ENCODE measurements at places on chromosomes 4 and X.

DNA sequence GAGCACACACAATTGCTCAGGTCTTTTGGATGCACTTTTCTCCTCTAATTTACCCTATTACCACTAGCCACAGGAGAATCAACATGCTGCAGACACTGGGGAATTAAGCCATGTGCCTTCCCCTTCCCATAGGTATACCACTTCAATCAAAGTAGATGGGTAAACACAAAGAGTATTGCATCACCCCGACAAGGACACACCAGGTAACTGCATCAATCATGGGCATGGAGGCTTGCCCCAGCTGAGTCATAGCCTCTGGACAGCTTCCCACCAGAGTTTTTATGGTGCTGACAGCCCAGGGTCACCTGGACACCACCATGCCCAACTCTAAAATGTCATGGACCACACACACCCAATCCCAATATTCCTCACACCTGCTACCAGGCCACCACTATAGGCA lies 197.2 kb upstream of the AR start:
- no peak for DNase-seq

GRCh38 chr4:74230902-74231499 lies 73.1 kb downstream of the MTHFD2L start:
- DNase-seq, result no peak

GRCh38 chr4:108972613-108973283 lies 209.9 kb upstream of the ETNPPL start:
- DNase-seq, result no peak

DNA sequence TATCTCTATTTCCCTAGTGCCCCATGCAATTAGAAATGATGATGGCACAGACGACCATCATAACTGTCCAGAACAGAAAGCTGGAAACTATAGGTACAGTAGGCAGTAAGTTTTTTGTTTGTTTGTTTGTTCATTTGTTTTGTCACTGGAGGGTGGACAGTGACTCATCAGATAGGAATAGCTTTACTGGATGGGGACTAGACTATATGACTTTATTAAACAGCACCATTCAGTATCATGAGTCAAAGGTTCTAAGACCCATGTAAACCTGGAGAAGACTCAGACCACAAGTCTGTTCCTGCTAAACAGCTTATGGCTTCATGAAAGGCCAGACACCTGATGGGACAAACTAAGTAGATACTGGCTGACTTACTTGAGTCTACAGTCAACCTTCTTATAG lies 38.4 kb downstream of the PLAC1 start:
- no peak for DNase-seq

GRCh38 chr4:34309383-34309906 lies 1934.9 kb downstream of the ARAP2 start:
- DNase-seq, result no peak

DNA sequence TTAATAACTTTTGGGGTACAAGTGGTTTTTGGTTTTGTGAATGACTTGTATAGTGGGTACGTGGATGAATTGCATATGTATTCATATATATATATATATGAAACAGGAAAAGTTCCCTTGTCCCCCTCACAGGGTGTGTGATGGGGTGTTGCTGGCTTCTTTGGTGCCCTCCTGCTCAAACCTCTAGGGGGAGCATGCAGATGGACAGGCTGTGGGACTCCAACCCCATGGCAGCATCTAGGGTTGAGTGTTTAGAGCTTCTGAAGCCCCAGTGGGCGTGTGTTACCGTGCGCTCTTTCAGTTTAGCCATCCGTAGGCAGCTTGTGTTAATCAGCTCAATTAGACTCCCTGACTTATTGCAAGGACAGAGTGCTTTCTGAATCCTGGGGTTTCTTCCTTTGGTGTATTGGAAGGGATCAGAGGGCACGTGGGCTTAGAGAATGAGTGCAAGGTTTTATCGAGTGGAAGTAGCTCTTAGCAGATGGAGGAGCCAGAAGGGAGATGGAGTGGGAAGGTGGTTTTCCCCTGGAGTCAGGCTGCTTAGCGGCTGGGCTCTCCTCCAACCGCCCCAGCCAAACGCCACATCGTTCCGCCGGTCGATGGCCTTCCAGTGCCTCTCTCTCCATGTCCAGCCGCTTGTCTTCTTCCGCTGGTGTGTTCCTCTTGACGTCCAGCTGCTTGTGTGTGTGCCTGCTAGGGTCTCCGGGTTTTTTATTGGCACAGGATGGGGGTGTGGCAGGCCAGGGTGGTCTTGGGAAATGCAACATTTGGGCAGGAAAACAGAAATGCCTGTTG lies 674.4 kb upstream of the LCORL start:
- no peak for DNase-seq

GRCh38 chr4:24235618-24236017 lies 345.8 kb upstream of the PPARGC1A start:
- DNase-seq, result no peak

DNA sequence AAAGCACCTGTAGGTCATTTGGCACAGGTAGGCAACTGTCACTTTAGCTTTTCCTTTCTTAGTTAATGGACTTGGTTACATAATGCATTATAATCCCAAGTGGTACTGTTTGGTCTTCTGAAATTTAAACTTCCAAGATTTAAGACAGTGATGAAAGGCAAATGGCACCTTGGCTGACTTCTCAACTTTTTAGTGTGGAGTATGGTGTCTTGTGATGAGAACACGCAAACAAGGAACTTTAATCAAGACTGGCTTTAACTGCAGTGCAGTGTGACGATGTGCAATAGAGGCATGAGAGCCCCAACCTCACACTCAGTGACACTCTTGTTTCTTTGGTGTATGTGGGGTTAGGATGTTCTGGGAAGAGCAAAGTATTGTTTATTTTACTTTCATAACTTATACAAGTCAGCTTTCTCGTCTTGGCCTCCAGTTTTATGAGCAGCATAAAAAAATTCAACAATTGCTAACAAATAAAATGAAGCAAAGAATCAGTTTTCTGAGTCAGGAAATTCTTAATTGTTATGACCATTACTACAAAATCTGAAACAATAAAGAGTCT lies 171.9 kb downstream of the MAD2L1 start:
- DNase-seq, result no peak

GRCh38 chrX:6748595-6748994 lies 213.7 kb upstream of the VCX3A start:
- no peak for DNase-seq

DNA sequence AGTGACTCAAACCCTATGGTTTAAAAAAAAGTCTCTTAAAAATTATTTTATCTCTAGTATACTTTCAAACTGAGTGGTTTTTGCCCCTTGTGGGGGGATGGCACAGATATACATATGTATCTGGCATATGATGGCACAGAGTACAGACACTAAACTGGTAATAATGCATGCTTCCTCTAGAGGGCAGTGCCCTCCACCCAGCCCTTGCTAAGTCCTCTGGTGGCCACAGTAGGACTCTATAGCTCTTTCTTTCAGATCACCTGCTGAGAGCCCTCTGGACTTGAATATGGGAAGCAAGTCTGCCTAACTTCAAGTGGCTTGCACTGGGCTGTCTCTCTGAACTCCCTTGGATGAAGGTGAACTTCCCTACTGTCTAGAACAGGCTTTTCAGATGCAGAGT lies 66.3 kb downstream of the TSPAN7 start:
- peak; percentile 0 for DNase-seq

DNA sequence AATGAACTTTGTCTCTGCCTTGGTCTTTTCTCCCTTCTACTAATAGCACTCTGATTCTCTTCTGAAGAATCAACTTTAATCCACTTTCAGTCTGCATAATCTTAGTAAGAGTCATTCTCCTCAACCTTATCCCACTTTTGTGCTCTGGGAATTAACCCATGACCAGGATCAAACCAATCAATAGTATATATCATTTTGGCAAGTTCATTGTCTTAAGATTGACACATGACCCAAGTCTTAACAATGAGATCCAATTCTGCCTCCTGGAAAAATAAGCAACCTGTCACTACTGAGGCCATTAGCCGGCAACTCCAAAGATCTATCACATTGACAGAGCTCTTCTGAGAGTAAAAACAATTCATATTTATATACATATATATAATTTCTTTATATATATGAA lies 1358.4 kb upstream of the ADGRL3 start:
- DNase-seq, result no peak

DNA sequence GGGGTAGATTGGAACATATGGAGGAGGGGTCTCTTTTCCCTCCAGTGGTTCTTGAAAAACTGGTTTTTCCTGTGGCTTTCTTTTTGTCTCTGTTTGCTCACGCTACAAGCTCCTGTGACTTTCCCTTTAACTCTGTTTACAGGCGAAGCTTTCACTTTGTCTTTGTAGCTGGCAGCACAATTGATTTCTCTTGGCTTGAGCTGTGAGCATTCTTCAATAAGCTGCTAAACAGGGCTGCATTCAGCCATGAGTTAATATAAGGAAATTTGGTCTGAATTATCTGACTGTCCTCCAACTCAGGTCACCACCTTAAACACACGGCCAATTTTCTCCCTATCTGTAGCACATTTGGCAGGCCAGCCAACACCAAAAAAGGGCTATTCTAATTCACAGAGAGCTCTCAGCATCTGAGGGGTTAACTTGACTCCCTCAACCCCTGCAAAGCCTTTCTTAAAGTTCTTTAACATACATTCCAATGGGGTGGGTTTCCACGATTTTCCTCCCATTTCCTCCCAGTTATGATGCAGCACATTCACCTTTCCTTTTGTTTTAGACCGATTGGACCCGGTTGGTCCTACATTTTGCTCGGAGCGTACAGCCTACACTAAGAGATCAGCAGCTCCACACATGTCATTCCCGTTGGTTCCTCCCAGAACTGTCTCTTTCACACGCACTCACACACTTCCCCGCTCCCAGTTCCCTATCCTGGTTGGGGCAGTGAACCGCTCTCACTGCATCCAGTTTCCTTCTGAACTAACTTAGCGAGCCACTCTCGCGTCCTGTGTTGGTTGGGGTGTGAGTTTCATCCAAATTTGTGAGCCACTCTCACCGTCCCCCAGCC lies 45.4 kb downstream of the UGT2A3 start:
- no peak for DNase-seq

DNA sequence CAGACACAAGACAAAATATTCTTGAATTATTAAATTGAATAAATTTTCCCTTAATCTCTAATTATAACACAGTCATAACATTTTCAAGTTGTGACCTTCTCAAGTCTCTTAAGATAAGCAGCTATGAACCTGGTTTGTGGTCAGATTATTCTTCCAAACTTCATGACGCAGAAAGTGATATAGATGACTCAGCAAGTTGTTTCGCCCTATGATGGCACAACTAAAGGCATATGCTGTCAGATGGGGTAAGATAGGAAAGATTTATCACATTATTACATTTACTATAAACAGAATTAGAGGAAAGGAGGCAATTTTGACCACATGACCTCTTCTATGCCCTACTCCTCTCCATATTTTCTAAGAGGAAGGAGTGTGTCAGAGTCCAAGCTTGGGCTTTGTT lies 4.6 kb upstream of the DCAF12L2 start:
- DNase-seq, result no peak
